ENCODE measurements at places on chromosomes 13 and 19.

DNA sequence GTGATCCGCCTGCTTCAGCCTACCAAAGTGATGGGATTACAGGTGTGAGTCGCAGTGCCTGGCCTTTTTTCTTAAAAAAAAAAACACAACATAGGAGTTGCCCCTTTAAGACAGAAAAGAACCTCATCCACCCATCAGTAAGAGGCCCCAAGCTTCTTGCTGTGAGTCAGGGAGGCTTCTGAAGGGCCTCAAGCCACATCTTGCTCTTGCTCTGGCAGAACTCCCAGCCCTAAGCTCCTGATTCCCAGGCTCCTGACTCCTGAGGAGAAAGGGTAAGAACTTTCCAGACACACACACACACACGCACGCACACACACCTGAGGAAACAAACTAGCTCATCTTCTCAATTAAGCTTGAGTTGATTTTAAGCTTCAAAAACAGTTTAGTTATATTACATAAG is 6.9 kb downstream of the ETFB start:
- DNase-seq, result no peak

- DNase-seq, result no peak
Observed at GRCh38 chr13:80173224-80173623, 167.7 kb downstream of the SPRY2 start.

GRCh38 chr13:94181461-94182107 is 297.9 kb downstream of the DCT start:
- no peak for DNase-seq

DNA sequence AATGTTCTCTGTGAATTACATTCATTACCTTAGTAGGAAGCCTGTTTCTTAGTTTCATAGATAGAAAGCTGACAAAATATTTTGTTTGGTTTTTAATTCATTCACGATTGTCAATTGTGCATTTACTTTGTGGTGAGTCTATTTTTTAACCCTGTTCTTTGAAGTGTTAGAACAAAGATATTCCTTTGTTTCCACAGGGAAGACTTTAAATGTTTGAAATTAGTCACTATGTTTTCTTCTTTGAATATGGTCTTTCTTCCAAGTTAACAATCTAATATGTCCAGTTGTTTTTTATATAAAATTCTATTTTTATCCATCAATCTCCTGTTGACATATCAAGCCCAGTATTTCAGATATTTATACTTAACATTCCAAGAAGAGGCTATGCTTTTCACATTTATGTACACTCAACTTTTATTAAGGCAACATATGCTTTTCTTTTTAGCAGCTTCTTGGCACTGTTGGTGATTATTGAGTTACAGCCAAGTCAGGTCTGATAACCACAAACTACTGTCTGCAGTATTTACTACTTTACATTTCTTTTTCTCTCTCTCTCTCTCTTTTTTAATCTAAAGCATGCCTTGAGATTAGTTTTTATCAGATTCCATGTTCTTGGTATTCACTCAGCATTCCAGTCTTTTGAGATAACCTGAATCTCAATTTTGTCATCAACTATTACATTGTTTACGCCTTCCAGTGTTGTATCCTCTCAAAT is 812.8 kb upstream of the SLC10A2 start:
- DNase-seq, result no peak

DNA sequence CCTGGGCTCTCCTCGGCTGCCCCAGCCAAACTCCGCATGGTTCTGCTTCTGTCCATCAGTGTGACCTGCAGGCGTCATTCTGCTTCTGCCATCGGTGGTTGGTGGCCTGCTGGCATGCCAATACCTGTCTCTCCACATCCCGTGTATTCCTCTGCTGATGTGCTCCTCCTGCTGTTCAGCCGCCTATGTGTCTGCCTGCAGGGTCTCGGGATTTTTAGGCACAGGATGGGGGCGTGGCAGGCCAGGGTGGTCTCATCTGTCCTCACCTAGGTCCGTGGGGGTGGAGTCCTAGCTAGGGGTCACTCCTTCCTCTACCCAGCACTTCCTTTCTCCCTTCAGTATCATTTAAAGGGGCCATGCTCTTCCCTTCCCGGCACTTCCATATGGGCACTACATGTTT is 33.0 kb upstream of the SGCG start:
- no peak for DNase-seq
